ENCODE measurements at places on chromosomes 13 and 19.

- no peak for DNase-seq
- no peak overlapping the region for H3K27ac ChIP-seq
- H3K4me1 ChIP-seq = no peaks in the 10 kb centered on the region
- H3K36me3 ChIP-seq = no peaks in the 10 kb centered on the region
- H3K27me3 ChIP-seq = peaks cover 3% of the 10 kb centered on the region
Observed at GRCh38 chr19:33580026-33580644, 41.6 kb upstream of the CHST8 start.

- no peaks in the 10 kb centered on the region for H3K36me3 ChIP-seq
- H3K27me3 ChIP-seq = peaks cover 3% of the 10 kb centered on the region
- H3K4me3 ChIP-seq = no peak overlapping the region
- no peak for DNase-seq
Observed at GRCh38 chr13:95485045-95485517, 67.4 kb upstream of the CLDN10 start.

DNA sequence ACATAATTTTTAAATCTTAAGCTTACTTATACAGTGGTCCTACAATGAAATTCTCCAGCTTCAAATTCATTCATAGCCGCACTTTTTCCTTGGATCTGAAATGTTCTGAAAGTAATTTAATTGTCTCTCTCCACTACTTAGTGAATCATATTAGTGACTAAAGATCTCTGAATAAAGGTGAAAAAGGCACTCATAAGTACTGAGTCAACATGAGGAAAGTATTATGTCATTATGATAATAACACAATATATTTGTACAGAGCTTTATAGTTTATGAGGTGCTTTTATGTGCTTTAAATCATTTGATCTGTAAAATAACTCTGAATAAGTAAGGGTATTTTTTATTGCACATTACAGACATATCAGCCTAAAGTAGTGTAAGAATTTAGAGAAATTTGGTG lies 628.2 kb upstream of the SLITRK5 start:
- H3K27ac ChIP-seq = no peak overlapping the region
- H3K27me3 ChIP-seq = no peaks in the 10 kb centered on the region
- no peak overlapping the region for H3K4me3 ChIP-seq
- H3K4me1 ChIP-seq = no peaks in the 10 kb centered on the region
- no peaks in the 10 kb centered on the region for H3K36me3 ChIP-seq

GRCh38 chr13:66345971-66346370 lies 884.2 kb downstream of the PCDH9 start:
- DNase-seq = no peak
- no peak overlapping the region for H3K27ac ChIP-seq
- no peaks in the 10 kb centered on the region for H3K4me1 ChIP-seq
- H3K27me3 ChIP-seq = no peaks in the 10 kb centered on the region
- no peaks in the 10 kb centered on the region for H3K36me3 ChIP-seq

DNA sequence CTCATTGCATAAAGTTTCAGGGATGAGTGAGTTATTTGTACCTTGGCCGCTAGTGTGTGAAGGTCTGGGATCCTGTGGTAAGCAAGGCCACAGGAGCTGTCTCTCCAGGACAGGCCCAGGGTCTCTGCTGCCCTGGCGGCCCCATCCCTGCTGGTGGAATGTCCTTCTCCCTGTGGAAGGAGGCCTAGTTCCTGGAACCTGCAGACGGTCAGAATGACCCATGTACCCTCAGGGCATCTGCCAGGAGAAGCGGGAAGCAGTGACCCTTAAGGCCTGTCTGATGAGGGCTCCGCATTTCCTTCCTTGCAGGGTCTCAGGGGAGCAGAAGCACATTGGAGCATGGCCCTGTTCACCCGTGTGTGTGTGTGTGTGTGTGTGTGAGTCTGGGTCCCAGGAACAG lies 32.1 kb upstream of the SOX1 start:
- H3K27ac ChIP-seq = no peak overlapping the region
- no peak for DNase-seq
- no peaks in the 10 kb centered on the region for H3K36me3 ChIP-seq
- no peak overlapping the region for H3K4me3 ChIP-seq

GRCh38 chr19:43310221-43310620 lies 40.9 kb upstream of the PSG9 start:
- no peak overlapping the region for H3K4me3 ChIP-seq
- H3K27me3 ChIP-seq = peaks cover 5% of the 10 kb centered on the region
- H3K36me3 ChIP-seq = no peaks in the 10 kb centered on the region
- no peak overlapping the region for H3K27ac ChIP-seq

DNA sequence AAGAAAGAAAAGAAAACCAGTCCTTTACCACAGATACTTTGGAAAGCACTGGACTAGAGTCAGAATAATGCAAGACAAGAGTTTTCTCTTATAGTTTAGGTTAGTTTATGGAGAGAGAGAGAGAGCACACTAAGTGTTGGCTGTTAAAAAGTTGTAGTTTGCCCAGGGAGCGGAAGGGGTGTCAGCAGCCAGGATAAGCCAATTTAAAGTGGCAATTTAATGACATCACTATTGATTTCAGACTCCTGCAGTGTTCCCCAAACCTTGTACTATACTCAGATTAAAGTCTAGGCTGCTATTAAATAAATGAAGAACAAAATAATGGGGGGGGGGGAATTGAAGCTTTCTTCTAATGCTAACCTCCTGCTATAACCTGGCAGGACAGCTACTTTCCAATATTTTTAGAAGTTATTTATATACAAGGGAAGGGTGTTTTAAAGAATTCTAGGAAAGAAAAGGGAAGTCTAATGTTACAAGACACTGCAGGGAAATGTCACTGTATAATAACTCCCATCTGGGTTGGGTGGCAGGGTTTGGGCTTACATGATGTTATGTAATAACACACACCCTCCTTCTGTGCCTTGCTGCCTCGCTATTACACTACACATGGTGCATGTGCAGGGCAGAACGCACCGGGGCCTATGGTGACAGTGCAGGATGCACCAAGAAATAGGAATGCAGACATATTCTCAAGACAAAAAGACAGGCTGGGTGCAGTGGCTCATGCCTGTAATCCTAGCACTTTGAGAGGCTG lies 19.9 kb downstream of the TPT1 start:
- H3K36me3 ChIP-seq = no peaks in the 10 kb centered on the region
- peaks cover 6% of the 10 kb centered on the region for H3K4me1 ChIP-seq
- DNase-seq = no peak
- H3K4me3 ChIP-seq = no peak overlapping the region

GRCh38 chr19:33778089-33778791 lies 18.4 kb upstream of the KCTD15 start:
- no peaks in the 10 kb centered on the region for H3K36me3 ChIP-seq
- no peak overlapping the region for H3K4me3 ChIP-seq
- peak; percentile 83 for DNase-seq
- peaks cover 11% of the 10 kb centered on the region for H3K4me1 ChIP-seq

- H3K4me3 ChIP-seq = no peak overlapping the region
- H3K27ac ChIP-seq = no peak overlapping the region
- H3K36me3 ChIP-seq = no peaks in the 10 kb centered on the region
- peaks cover 6% of the 10 kb centered on the region for H3K27me3 ChIP-seq
Observed at GRCh38 chr19:31334849-31335624, 14.2 kb downstream of the TSHZ3 start.

DNA sequence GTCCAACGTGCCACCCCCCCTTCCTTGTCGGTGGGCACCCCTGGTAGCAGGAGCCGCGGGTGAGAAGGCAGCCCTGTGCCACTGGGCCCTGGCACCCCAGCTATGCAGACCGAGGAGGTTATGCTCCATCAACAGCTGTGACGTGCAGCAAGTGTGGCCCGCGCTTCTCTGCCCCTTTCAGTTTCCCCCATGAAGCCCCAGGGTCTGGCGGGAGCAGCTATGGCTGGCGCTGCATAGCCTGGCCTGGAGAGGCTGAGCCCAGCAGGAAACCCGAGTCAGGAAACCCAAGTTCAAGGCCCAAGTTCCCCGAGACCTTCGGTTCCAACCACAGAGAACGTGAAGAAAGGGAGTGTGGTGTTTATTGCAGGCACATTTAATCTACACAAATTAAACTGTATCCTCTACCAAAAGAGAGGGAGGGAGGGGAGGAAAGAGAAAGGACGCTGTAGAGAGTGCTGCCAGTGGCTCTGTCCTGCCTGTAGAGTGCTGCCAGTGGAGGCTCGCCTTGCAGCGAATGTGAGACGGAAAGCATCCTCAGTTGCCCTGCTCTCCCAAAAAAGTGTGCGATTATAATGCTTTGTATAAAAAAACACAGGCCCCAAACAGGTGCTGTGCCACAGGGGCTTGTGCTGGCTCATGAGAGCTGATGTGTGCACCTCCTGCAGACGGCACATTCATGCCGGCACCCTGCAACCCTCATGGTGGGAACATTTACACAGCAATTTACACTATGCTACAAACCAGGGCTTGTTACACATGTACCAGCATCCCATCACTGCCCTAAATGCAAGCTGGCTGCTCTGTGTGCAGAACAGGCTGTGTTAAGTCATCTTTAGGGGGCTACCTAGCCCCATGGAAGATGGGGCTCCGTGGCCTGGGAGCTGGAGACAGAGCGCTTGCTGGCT lies 16.3 kb downstream of the POP4 start:
- H3K27ac ChIP-seq = no peak overlapping the region
- H3K36me3 ChIP-seq = no peaks in the 10 kb centered on the region
- peak overlapping the region; percentile 19 for H3K4me3 ChIP-seq
- peaks cover 16% of the 10 kb centered on the region for H3K4me1 ChIP-seq
- H3K27me3 ChIP-seq = peaks cover 17% of the 10 kb centered on the region

- no peak for DNase-seq
- no peak overlapping the region for H3K27ac ChIP-seq
- H3K4me1 ChIP-seq = no peaks in the 10 kb centered on the region
- no peak overlapping the region for H3K4me3 ChIP-seq
- peaks cover 5% of the 10 kb centered on the region for H3K27me3 ChIP-seq
- H3K36me3 ChIP-seq = no peaks in the 10 kb centered on the region
Observed at GRCh38 chr19:30653646-30654386, 281.6 kb downstream of the ZNF536 start.

- H3K27ac ChIP-seq = peak within 1 kb of the TSS; percentile 79
- H3K4me3 ChIP-seq = peak within 1 kb of the TSS; percentile 92
- peaks cover 2% of the 10 kb centered on the region for H3K27me3 ChIP-seq
- peaks cover 39% of the 10 kb centered on the region for H3K36me3 ChIP-seq
- peaks cover 25% of the 10 kb centered on the region for H3K4me1 ChIP-seq
Observed at GRCh38 chr19:34963573-34964406, at the start of gene ZNF792. Gene ZNF792 (minus strand): TSS chr19:34964229. CDS start chr19:34963662, 567 bp downstream.

- H3K27me3 ChIP-seq = peaks cover 9% of the 10 kb centered on the region
- peak overlapping the region; percentile 78 for H3K27ac ChIP-seq
- peaks cover 17% of the 10 kb centered on the region for H3K4me1 ChIP-seq
- no peak for DNase-seq
- H3K36me3 ChIP-seq = peaks cover 16% of the 10 kb centered on the region
Observed at GRCh38 chr19:17394891-17395415, 957 bp upstream of the CCDC194 start.

- no peak overlapping the region for H3K27ac ChIP-seq
- H3K36me3 ChIP-seq = peaks cover 22% of the 10 kb centered on the region
Observed at GRCh38 chr19:6271721-6272410, 7.9 kb downstream of the MLLT1 start.

DNA sequence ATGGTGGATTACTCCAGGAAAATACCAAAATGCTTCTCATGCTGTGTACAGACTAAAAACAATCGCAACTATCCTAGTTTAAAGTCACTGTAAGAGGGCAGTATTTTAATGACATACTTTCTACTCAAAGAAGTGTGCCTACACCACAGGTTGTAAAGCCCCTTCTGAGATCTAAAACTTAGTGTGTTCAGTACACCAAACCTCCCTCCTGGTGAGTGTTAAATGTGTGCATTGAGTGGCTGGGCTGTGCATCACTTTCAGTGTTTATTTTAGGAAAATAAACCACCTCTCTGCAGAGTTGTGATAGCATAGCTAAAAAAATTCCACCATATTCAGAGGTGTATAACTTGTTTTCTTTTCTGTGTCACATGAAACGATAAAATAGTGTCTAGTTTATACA lies 263.7 kb downstream of the DACH1 start:
- no peaks in the 10 kb centered on the region for H3K36me3 ChIP-seq
- H3K4me1 ChIP-seq = no peaks in the 10 kb centered on the region
- no peaks in the 10 kb centered on the region for H3K27me3 ChIP-seq
- H3K27ac ChIP-seq = no peak overlapping the region

DNA sequence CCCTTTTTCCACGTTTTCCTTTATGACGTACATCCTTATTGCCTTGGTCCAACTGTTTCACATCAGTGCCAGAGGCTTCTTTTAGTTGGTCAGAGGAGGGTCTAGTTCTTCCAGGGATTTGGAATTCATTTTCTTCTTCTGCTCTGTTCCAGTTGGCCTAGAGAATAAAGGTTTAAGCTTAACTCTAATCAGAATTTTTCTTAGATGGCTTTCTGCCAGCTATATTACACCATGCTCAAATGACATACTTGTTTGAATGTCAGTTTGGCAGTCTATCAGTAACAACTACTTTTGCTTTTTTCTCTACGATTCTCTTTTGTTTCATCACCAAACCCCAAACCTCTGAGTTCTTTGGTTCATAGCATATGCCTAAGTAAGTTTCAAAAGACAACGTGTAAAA lies 16.8 kb downstream of the SPART start:
- H3K36me3 ChIP-seq = peaks cover 5% of the 10 kb centered on the region
- H3K27me3 ChIP-seq = no peaks in the 10 kb centered on the region
- no peak overlapping the region for H3K27ac ChIP-seq
- no peak overlapping the region for H3K4me3 ChIP-seq
- DNase-seq = no peak
- H3K4me1 ChIP-seq = no peaks in the 10 kb centered on the region

DNA sequence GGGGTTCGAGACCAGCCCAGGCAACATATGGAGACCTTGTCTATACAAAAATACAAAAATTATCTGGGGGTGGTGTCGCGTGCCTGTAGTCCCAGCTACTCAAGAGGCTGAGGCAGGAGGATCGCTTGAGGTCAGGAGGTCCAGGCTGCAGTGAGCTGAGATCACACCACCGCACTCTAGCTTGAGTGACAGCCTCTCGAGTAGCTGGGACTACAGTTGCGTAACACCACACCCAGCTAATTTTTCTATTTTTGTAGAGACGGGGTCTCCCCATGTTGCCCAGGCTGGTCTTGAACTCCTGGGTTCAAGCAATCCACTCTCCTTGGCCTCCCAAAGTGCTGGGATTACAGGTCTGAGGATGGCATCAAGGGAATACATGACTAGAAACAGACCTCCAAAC lies 30.8 kb upstream of the MUC16 start:
- H3K36me3 ChIP-seq = peaks cover under 1% of the 10 kb centered on the region
- H3K27ac ChIP-seq = no peak overlapping the region
- H3K27me3 ChIP-seq = peaks cover 1% of the 10 kb centered on the region
- DNase-seq = no peak
- H3K4me1 ChIP-seq = no peaks in the 10 kb centered on the region

- H3K4me1 ChIP-seq = peaks cover 3% of the 10 kb centered on the region
- no peaks in the 10 kb centered on the region for H3K36me3 ChIP-seq
- H3K27me3 ChIP-seq = no peaks in the 10 kb centered on the region
- peak; percentile 76 for DNase-seq
Observed at GRCh38 chr19:10478903-10479384, 24.2 kb downstream of the KEAP1 start.

- peak within 1 kb of the TSS; percentile 78 for H3K4me3 ChIP-seq
- no peaks in the 10 kb centered on the region for H3K36me3 ChIP-seq
- H3K27ac ChIP-seq = no peak within 1 kb of the TSS
- H3K4me1 ChIP-seq = peaks cover 16% of the 10 kb centered on the region
- no peak for DNase-seq
- H3K27me3 ChIP-seq = peaks cover 33% of the 10 kb centered on the region
Observed at GRCh38 chr19:46495786-46496099, at the start of gene PNMA8B. Gene PNMA8B (minus strand): TSS chr19:46495867. CDS start chr19:46495465, 402 bp downstream.

Measured in memory B cell (primary cell).